Activated gamma-delta T cell treated with anti-CD3 and anti-CD28 coated beads, Interleukin-2, amount 50 U/mL, for 16 hours (primary cell): ENCODE measurements at places on chromosomes 16 and 17.

DNA sequence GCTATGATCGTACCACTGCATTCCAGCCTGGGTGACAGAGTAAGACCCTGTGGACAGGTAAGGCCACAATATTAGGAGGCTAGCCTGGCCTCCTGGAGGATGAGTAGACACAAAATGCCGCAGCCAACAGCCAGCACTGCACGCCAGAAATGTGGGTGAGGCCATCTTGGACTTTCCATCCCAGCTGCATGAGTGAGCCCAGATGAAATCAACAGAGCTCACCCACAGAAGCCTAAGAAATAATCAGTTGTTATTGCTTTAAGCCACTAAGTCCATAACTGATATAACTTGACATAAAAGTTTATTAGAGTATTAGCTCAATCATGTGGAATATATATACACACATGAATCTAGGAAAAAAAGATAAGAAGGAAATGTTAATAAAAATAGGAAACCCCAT is 101.7 kb downstream of the CDYL2 start:
- DNase-seq, result no peak

DNA sequence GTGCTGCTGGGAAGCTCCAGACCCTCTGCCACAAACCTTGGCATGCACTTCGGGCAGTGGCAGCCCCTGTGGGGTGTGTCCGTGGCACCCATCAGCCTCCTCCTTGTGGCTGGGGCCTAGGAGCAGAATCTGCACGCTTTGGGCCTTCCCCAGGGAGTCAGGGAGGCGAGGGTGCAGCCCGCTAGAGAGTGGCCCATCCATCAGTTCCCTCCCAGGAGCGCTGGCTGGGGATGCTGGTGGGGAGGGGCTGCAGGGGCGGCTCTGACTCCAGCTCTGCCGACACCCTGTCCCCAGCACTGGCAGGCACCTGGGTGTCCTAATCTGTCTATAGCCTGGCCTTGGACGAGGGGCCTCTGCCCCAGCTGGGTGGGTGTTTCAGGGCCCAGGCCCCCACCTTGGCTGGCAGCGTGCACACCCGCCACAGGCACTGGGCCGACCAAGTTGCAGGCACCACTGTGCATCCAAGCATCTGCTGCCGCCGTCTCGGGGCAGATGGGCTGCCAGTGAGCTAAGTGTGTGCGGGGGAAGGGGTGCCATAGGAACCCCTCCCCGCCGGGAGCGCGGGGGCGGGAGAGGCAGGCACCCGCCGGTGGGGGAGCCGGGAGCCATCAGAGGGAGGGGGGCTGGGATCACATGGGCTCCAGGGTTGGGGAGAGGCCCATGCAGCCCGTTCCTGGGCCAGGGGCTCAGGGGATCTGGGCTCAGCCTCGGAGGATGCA is 30.2 kb downstream of the ENDOV start:
- DNase-seq, result no peak

DNA sequence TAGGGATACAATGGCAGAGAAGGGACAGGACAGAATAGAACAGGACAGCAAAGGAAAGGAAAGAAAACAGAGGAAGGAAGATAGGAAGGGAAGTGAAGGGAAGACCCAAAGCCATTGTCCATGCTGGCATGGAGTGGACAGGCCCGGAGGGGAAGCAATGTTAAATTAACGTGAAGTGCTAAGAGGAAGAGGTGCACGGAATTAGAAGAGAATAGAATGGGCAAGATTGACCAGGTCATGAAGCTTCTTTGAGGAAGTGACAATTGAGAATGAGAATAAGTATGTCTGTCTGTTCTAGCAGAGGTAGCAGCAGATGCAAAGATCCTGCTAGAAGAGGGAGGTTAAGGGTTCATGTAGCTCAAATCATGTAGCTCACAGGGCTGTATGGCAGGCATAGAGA is 117.2 kb downstream of the MAF start:
- DNase-seq, result no peak

- DNase-seq, result no peak
Observed at GRCh38 chr16:81758376-81758775, 20.7 kb upstream of the PLCG2 start.
